ENCODE measurements at places on chromosomes 12 and 14. TPM values are rescaled to one million over a fixed set of nuclear protein-coding genes. Genes with fewer than 3 reads are reported as not detected.

SYNDIG1L gene
- not detected for total RNA-seq

PLCZ1 gene
- not detected for total RNA-seq

GRCh38 chr14:87066221-87066817 lies 926.7 kb downstream of the GALC start:
- DNase-seq = no peak

CYP46A1 gene
- total RNA-seq = 0.88 TPM

DNA sequence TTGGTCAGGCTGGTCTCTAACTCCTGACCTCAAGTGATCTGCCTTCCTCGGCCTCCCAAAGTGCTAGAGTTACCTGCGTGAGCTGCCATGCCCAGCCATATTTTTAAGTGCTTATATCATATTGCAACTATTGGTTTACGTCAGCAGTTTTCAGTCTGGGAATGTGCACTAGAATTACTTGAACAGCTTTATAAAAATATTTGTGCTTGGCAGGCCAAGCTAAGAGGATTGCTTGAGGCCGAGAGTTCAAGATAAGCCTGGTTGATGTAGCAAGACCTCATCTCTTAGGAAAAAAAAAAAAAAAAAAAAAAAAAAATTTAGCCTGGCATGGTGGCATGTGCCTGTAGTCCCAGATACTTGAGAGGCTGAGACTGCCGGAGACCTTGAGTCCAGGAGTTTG lies 17.1 kb downstream of the KIAA0586 start:
- DNase-seq = no peak
